ENCODE measurements at places on chromosomes 13 and 19.
A peak's percentile ranks its signal among the peaks of the same experiment; 100 is the strongest.

GRCh38 chr13:93227280-93227877 is 772 bp downstream of the GPC6 start:
- DNase-seq, result no peak

- no peak for DNase-seq
Observed at GRCh38 chr19:799076-799881, 2.0 kb downstream of the PTBP1 start.

DNA sequence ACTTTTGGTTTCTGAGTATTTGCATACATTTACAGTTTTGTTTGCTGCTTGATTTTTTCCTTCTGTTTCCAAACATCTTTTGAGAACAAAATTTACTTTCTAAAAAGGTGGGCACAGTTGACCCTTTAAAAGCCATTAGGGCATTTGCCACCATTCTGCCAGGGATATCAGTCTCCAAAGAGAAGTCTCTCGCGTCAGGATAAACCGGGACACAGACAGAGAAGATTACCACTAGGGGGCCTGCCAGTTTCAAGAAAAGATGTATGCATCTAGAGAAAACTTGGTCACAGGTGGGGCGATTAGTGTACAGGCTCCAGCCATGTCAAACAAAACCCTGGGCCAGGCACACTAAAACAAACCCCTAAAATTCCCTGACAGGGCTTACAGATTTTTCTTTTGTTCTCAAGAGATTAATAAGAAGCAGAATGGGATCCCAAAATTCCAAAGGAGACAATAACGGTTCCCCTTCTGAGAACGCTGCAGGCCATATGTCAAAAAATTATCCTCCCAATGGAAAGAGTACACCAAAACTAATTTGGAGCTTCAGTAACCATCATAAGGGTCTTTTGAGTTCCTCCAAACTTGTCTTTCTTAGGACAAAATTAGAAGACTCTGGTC is 10.7 kb upstream of the PABPC3 start:
- peak; percentile 76 for DNase-seq

DNA sequence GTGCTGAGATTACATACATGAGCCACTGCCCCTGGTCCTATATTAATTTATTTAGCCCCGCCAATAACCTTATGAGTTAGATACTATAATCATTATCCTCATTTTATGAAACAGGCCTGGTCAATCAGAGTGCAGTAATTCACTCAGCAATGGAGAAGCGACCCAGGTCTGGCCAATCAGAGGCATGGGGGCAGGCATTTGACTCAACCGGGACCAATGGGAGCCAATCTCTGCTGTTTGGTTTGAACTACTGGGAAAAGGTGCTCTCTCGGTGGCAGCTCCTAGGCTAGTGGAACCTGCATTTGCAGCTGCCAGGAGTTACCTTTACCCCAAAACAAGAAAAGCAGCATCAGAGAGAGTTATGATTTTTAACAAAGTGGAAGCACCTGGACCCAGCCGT is 6.6 kb downstream of the SIRT2 start:
- no peak for DNase-seq

DNA sequence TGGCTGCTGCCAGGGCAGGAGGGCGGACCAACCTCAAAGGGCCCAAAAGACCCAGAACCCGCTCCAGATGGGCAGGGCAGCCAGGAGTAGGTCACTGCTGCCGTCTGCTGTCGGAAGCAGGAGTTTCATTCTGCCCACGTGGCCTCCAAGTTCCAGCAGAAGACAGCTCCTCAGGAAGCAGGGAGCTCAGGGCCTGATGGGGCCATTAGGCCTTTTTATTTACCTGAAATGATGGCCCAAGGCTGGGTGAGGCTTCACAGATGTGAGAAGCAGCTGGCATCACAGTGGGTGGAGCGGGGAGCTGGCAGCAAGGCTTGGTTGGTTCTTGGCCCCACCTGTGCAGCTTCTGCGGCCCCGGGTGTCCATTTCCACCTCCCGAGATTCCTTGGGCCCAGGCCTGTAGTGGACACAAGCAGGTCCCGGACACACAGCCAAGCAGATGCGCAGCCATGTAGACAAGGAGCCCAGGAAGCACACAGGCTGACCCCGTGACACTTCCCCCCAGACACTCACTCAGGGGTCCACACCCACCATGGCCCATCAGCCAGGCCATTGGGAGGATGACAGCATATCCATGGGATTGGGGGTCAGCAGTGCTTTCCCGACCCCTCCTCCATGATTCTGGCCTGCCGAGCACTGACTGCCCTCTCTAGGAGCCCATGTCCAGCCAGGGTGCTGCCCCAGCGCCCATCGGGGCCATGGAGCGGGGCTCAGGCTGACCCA is 26.4 kb downstream of the C13orf46 start:
- DNase-seq, result peak; percentile 20

DNA sequence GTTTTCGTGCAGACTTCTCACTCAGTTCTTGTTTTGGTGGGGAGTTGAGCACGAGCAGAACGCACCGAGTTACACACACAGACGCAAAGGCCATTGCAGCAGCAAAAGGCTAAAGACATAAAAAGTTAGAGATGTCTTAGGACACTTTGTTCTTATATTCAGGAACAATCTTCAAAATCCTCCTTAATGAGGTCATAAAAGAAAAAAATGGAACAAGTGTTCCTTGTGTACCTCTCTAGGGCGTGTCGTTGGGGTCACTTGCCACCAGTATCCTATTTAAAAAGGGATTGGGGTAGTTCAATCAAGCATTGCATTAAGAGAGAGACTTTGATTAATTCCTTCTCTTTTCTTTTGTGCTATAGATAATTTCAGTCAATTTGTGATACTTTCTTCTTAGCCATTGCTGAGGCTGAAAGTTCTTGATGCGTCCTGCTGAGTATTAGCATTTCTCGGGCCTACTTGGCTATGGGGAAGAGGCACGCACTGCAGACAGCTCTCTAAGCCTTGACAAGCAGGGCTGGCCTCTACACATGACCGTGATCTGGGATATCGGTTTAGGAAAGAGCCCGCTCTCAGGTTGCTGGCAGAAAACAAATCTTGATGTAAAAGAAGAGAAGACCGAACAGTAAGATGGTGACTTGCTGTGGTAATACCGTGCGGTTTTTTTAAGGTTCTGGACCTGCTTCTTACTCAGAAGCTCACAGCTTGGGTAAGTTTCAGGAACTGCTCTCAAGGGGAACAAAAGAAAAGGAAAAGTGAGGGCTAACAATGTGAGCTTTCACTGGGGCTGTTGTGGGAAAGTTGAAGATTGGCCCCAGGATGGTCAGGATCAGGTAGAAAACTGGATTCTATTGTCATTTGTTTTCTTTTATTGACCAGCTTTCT is 223.6 kb downstream of the TM9SF2 start:
- no peak for DNase-seq

DNA sequence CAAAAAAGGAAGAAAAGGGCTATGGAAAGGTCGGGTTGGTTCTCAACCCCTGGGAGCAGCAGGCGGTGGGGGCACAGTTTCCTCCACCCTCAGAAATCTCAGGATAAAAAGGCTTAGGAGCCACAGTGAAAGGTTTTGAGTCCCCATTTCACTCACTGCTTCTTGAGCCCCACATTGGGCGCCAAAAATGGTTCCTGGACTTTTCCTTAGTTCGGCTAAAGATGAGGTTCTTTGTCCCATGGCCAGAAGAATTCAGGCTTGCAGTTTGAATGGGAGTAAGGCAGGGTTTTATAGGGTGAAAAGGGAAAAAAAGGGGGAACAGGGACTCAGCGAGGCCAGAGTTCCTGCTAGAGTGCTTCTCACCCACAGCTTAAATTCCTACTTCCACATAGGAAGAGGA is 179.5 kb downstream of the GGACT start:
- DNase-seq, result no peak

GRCh38 chr19:4624733-4625362 is 14.5 kb upstream of the TNFAIP8L1 start:
- DNase-seq, result no peak

DNA sequence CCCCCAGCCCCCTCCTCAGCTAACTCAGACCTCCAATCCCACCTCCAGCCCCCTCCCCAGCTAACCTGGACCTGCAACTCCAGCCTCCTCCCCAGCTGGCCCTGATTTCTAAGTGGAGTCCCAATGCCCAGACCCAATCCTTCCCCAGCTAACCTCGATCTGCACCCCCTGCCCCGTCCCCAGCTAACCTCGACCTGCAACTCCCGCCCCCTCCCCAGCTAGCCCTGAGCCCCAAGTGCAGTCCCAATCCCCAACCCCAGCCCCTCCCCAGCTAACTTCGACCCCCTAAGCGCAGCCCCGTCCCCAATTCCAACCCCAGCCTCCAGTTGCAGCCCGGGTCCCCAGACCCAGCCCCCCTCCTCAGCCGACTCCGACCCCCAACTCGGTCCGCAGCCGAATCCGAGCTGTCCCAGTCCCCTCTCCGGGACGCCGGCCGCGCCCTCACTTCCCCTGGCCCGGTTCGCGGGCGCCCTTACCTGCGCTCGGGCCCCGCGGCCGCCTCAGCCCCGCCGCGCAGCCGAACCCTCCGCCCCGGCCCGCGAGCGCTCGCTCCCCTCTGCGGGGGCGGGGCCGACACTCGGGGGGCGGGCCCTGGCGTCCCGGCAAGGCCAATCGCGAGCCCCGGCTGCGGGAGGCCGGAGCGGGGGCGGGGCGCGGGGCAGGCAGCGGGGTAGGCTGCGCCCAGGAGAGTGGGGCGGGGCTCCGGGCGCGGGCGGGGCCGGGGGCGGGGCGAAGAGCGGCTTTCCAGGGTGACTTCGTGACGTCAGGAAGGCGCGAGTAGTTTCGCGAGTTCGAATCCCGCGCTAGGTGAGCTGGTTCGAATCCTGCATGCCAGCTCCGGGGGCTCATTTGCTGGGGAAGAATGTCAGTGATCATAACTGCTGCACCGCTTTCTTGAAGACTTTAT is at the start of gene GNG7:
GNG7 (minus strand) TSS at position 525 of the 907 bp plus-strand sequence. CDS start 182,006 bp downstream, outside the sequence.
- DNase-seq, result peak; percentile 82

GRCh38 chr19:39671739-39672363 is 16.1 kb downstream of the LGALS16 start:
- DNase-seq, result no peak

DNA sequence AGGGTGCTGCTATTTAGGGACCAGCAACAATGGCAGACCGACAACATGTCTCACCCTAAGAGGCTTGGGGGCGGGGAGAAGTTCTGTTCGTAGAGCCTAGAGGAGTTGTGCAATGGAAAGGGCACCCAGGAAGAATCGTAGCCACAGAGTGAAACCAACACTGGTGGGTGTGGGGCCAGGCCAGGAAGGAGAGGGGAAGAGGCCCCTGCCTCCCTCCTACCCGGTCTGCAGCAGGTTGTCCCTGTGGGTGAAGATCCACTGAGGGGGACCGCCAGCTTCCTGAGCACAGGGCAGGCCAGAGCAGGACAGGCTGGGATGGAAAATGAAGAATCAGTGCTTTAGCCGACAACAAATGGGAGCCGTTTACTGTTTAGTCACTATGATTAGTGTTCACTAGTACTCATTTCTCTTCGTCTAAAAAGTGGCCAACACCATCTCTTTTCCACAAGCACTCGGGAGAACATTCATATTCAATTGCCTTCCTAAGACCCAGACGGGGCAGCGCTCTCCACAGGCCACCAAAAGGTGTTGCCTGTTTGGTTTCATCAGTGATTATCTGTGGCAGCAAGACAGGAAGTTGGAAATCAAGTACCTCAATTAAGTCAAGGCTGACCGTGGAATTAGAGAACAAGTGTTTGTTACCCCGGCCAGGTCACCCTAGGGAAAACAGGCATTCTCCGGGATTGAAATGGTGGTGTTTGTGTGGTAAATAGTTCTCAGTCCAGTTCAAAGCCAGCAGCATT is 1.1 kb upstream of the ATP11A start:
- no peak for DNase-seq

DNA sequence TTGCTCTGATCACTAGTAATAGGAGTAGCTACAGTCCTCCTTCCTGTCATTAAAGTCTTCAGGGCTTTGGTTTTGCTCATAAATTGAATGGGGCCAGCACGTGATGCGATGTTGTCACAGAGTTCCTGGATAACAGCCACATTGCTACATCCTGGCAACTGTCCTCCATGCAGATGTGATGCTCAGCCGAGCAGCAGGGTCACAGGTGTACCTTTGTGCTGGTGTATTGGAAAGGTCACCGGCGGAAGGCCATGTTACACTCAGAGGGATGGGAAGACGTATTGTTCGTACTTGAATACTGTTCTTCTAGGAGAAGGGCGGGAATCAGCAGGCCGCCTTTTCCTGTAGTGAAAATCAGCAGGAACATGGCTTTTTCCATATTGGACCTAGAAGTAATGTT is 713.8 kb upstream of the GPC6 start:
- no peak for DNase-seq

- no peak for DNase-seq
Observed at GRCh38 chr13:33629605-33630360, 188.2 kb upstream of the RFC3 start.

DNA sequence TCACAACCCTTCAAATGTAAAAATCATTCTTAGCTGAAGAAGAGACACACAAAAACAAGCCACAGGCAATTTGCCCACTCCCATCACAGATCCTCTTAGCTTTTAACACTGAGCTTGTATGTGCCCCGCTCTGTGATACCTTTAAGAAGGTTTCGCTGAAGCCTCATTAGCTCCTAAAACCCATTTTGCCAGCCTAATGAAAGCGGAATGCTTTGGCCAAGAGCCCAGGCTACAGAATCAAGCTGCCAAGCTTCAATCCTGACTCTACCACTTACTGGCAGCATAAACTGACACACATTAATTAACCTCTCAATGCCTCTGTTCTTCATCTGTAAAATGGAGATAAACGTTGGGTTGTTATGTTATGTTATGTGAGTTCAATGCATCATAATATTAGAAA is 10.5 kb downstream of the ZNF112 start:
- no peak for DNase-seq
